ENCODE measurements at places on chromosomes 4 and X. TPM values are rescaled to one million over a fixed set of nuclear protein-coding genes. Genes with fewer than 3 reads are reported as not detected.

DNA sequence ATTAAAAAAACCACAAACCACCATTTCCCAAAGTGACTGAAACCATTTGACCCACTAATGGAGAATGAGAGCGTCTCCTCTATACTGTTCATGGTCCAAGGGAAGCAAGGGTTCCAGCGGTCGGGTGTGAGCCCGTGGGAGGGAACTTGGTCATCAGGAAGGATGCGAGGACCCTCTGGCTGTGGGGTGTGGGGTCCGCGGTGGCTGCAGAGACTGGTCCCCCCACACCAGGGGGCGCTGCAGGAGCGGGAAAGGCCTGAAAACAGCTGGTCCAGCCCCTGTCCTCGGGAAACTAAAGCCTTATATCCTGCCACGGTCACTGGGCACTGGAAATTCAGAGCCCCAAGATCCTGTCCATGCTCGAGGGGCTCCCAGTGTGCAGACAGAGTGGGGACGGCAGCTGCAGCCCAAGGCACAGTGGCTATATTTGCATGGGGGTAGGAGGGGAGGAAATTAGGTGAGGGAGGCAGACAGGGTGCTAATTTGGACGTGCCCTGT lies 4.3 kb downstream of the BLOC1S4 start:
- DNase-seq: no peak

- no peak for DNase-seq
Measured at GRCh38 chr4:4655011-4655410, 113.2 kb upstream of the STX18 start.

- DNase-seq: no peak
Measured at GRCh38 chrX:120485315-120485637, 16.2 kb upstream of the LAMP2 start.

Gene ATOH1
- not detected for total RNA-seq

Gene VMA21
- 70.7 TPM for total RNA-seq

Gene PROM1
- 0.07 TPM for total RNA-seq

DNA sequence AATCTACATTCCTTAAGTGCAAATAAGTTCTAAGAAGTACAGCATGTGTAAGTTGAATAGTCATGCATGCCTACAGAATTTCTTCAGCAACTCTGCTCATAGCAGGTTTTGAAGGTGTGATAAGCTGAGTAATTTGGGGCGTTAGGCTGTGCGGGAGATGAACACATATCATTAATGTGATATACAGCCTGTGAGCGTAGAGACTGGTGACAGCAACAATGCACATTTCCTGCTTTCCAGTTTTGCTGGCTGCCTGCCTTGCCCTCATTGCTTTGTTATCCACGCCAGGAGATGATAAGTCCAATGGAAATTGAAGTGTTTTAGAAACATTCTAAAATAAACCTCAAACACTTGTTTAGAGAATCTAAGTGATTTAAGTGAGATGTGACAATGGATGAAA lies 1709.4 kb downstream of the ARAP2 start:
- no peak for DNase-seq
